ENCODE measurements at places on chromosomes 4 and X.
A peak's percentile ranks its signal among the peaks of the same experiment; 100 is the strongest.

DNA sequence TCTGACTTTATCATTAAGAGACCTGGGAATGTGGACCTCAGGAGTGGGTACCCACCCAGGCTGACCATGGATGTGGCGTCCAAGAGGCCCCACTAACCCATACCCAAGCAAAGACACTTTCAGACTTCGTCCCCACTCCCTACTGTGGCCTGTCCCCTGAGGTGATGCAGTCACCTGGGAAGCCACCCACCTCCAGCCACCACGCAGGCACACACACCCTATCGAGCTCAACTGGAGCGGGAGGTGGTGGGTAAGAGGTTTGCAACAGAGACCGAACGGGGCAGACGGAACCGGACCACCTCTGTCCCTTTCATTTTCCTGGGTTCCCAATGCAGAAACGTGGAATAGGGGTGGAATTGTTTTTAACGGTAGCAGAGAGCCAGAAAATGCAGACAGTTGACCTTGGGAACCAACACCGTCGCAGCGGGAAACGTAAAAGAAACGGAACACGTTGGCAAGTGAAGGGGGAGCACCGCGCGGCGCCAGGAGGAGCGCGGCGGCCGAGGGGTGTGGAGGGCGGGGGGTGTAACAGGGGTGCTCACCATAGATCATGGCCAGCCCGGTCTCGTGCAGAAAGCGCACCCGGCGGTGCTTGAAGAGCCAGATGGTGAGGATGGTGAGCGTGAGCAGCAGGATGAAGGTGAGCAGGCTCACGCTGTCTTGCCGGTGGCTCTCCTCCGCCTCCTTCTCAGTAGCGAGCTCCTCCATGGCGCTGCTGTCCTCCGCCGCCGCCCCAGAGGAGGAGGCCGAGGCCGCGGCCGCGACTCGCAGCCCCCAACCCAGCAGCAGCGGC is 559 bp downstream of the SLC9A7 start:
- peak; percentile 21 for DNase-seq

GRCh38 chrX:10102046-10102704 is 54.6 kb upstream of the CLCN4 start:
- no peak for DNase-seq

DNA sequence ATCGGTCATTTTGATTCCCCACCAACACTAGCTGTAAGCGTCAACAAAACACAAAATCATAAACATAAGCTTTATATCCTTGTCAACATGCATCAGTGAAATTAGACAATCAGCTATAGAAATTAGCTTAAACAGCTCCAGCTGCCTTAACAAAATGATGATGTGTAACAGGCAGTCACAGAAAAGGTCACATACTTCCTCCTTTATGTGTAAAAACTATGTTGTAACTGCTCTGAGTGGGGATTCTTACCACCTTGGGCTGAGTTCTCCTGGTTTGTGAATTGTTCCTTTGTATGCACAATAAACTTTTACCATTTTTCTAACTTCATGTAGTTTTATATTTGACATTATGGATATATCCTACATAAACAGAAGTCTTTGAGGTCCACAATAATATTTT is 73.9 kb upstream of the MAP9 start:
- DNase-seq = no peak

DNA sequence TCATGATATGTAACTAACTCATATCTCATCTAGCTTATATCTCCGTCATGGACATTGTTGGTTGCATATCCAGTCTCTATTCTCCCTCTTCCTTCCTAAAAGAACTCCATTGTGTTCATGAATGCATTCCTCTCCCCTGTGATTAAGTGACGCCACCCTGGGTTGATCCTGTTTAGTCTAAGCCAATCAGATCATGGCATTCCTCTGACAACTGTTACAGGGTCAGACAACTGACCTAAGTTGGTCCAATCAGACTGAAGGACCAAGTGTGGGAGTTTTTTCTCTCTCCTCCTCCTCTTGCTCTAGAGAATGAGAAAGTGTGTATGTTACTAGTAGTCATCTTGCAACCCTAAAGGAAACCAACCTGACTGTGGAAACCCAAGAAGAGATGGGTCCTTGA is 3.6 kb downstream of the APOO start:
- DNase-seq = no peak

- no peak for DNase-seq
Measured at GRCh38 chr4:153383131-153383530, 38.6 kb downstream of the MND1 start.

- no peak for DNase-seq
Measured at GRCh38 chrX:16718824-16719333, 533 bp upstream of the SYAP1 start.

DNA sequence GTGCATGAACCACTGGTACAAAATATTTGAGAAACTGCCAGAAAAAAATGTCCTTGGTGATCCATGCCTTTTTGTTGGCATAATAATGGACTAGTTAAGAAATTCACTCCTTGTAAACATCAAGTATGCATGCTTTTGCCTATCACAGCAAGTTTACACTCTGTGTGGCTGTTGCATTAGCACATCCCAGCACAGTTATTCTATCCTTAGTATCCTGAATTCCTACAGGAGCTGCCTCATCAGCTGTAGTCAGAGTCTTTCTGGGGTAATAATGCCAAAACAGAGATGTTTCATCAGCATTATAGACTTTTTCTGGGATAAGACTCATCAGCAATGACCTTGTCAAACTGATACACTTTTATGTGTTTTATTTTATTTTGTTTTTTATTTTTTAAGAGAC is 82.8 kb downstream of the CHIC2 start:
- no peak for DNase-seq

GRCh38 chrX:10414156-10414824 is 206.1 kb downstream of the MID1 start:
- no peak for DNase-seq

DNA sequence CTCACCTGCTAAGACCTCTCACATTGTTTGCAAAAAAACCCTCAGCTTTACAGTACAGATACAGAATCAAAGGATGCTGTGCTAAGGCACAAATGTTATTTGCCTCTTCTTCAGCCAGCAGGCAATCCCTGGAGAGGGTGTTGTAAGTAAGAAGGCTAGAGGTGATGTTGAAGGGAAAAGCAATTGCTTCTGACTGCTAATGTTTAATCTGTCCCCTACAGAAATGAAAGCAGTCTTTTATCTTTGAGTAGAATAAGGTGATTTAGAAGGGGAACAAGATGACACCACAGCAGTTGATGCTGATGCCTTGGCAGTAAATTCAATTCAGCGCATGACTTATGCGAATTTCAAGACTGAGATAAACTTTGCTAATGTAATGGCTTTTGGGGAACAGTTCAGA is 1064.8 kb upstream of the IGFBP7 start:
- no peak for DNase-seq

- DNase-seq = no peak
Measured at GRCh38 chr4:81757691-81758090, 286.0 kb upstream of the RASGEF1B start.

GRCh38 chrX:12489341-12489740 is 301.9 kb upstream of the PRPS2 start:
- no peak for DNase-seq

DNA sequence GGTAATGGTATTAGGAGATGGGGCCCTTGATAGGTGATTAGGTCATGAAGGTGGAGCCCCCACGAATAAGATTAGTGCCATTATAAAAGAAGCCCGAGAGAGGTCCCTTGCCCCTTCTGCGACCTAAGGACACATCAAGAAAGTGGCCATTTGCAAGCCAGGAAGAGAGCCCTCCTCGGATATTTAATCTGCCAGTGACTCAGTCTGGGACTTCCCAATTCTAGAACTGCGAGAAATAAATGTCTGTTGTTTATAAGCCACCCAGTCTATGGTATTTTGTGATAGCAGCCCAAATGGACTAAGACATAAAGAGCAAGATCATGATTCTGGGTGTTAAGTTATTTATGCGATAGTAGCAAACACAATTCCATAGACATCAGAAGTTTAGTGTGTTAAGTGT is 192.2 kb downstream of the LDB2 start:
- DNase-seq = no peak
